ENCODE measurements at places on chromosomes 5 and 9.
A peak's percentile ranks its signal among the peaks of the same experiment; 100 is the strongest.

- no peak for DNase-seq
Observed at GRCh38 chr9:81636255-81636599, 53.1 kb downstream of the TLE1 start.

DNA sequence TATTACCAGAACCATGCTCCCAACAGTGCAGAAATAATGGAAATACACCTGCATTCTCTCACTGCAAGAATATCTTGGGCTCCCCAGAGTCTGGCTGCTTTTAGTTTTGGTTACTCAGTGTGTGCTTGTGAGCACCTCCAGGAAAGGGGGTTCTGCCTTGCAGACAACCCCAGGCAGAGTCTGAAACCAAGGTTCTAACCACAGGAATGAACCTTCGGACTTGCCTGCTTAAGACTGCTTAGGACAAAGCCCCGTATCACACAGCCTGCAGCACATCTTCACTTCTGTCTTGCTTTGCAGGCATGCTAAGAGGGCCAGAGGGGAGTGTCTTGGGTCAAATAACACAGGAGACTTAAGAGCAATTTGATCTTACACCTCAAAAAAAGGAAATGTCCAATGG, 94.8 kb upstream of the SPATA31C2 start:
- no peak for DNase-seq

GRCh38 chr5:43638546-43638945, 35.6 kb downstream of the NNT start:
- no peak for DNase-seq

- no peak for DNase-seq
Observed at GRCh38 chr5:138953387-138954256, 78.5 kb upstream of the LRRTM2 start.

GRCh38 chr5:122415030-122415800, 103.2 kb downstream of the SNCAIP start:
- DNase-seq: no peak

GRCh38 chr9:79667817-79668436, 96.2 kb downstream of the TLE4 start:
- DNase-seq: no peak

DNA sequence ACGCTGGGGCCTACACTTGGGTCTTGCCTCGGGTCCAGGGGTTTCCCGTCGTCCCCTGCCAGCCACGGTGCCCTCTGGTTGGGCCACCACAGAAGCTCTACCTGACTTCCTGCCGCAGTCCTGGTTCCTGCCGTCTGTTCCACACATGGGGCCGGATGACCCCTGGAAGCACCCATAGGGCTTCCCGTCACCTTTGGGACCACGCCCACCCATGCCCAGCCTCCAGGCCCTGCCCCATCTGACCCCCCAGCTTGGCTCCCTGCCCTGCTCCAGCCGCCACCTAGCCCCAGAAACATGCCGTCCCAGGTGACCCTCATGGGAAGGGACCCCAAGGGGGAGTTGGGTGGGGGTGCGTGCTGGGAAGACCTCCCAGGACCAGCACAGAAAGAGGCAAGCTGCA, 13.7 kb downstream of the MRPL36 start:
- DNase-seq: no peak

GRCh38 chr9:89432986-89433530, 64.9 kb downstream of the SEMA4D start:
- DNase-seq: no peak

DNA sequence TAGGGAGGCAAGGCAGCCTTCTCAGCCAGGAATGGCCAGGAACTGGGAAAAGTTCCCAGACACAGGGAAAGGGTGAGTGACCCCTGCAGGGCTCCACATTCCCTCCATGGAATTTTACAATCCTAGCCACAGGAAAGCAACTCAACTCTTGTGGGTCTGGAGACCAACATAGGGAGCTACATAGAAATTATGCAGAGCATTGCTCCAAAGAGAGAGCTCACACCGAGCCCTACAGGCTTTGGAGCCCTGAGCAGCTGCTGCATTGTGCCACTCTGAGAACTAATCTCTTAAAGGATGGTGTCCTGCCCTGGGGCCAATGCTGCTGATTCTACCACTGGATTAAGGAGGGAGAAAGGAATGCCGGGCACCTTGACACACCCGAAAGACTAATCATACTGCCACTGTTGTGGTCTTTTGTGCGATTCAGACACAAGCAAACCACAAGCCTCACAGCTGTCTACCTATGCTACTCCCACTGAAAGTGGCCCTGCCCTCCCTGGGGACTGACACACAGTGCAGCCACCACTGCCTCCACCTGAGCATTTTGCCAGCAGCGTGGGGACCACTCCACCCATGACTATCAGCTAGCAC, 1089.8 kb upstream of the NUDT12 start:
- DNase-seq: no peak

DNA sequence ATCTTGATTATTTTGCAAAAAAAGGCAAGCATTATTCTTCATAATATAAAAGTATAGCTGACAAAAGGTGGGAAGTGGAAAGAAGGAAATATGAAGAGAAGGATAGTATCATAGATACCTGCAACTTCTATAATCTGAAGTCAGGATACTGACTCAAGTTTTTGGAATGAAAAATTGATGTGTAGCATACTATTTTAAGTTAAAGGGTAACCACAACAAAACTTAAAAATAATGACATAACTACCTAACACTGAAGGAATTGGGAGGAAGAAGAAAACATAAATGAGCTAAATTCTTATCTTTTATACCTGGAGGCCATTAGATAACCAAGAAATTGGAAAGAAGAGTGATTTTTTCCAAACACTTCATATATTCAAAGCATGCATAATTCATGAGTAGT, 51.8 kb upstream of the TLE1 start:
- DNase-seq: no peak

- DNase-seq: no peak
Observed at GRCh38 chr9:130942679-130943078, 3.6 kb upstream of the FIBCD1 start.

DNA sequence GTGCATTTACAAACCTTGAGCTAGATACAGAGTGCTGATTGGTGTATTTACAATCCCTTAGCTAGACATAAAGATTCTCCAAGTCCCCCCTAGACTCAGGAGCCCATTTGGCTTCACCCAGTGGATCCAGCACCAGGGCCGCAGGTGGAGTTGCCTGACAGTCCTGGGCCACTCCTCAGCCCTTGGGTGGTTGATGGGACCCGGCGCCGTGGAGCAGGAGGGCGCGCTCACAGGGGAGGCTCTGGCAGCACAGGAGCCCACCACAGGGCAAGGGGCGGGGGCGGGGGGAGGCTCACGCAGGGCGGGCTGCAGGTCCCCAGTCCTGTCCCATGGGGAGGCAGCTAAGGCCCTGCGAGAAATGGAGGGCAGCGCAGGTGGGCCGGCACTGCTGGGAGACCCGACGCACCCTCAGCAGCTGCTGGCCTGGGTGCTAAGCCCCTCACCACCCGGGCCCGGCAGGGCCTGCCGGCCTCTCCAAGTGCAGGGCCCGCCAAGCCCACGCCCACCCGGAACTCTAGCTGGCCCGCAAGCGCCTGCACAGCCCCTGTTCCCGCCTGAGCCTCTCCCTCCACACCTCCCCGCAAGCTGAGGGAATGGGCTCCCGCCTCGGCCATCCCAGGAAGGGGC, 613.5 kb downstream of the TLE4 start:
- DNase-seq: no peak

- DNase-seq: no peak
Observed at GRCh38 chr9:71743217-71743705, 25.1 kb downstream of the CEMIP2 start.

- no peak for DNase-seq
Observed at GRCh38 chr5:159547466-159548195, 217.3 kb upstream of the IL12B start.

- no peak for DNase-seq
Observed at GRCh38 chr5:172837640-172838039, 3.6 kb downstream of the ERGIC1 start.

GRCh38 chr9:108703429-108703828, 152.4 kb downstream of the ACTL7B start:
- no peak for DNase-seq

- DNase-seq: peak; percentile 46
Observed at GRCh38 chr9:35258660-35259474, 97.1 kb downstream of the UNC13B start.

GRCh38 chr5:142982821-142983200, 212.6 kb downstream of the ARHGAP26 start:
- DNase-seq: no peak

DNA sequence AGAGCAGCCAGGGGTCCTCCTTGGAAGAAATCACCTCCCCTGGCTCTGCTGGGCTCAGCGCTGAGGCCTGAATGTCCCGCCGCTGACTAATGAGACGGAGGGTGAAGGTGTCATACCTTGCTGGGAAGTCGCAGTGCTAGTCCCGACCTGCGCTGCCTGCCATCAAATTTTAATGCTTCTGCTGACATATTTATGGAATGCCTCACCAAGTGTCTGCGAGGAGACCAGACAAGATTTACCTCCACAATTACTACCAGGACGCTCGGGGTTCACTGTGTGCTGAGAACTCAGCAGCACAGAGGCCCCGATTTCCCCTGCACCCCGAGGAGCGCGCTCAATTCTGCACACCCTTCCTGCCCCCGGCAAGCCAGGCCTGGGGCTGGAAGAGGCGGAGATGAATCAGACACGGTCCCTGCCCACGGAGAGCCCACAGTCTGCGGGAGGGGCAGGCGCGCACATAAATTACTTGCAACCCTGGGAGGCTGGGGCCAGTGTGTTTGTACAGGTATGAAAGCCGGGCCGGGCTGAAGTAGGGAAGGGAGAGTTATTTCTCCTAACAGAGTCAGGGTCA, 175.2 kb downstream of the PAX5 start:
- DNase-seq: no peak

- DNase-seq: no peak
Observed at GRCh38 chr5:113061846-113062780, 85.5 kb downstream of the DCP2 start.

- no peak for DNase-seq
Observed at GRCh38 chr9:91039125-91039834, 237.7 kb downstream of the SYK start.

GRCh38 chr9:88076286-88077070, 61.8 kb downstream of the SPATA31C2 start:
- DNase-seq: peak; percentile 30

- peak; percentile 10 for DNase-seq
Observed at GRCh38 chr5:55096861-55097260, 5.6 kb upstream of the GZMA start.

DNA sequence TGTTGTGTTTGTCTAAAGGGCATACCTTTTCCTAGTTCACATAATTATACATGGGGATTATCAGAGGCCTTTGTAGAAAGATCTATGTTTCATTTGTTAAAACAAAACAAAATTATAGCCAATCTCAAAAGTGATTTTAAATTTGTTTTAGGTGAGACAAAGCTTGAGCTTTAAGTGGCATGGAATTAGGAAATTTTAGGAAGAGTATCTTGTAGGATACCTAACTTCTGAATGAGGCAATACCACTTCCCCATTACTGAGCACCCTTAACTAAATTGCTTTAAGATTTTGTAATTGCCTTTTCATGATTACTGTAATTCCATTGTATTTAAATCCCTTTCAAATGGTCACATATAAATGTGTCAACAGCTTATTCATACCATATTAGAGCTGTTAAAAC, 775.6 kb downstream of the NR2F1-AS1 start:
- DNase-seq: no peak

- DNase-seq: no peak
Observed at GRCh38 chr9:117703537-117703936, 666 bp upstream of the TLR4 start.

DNA sequence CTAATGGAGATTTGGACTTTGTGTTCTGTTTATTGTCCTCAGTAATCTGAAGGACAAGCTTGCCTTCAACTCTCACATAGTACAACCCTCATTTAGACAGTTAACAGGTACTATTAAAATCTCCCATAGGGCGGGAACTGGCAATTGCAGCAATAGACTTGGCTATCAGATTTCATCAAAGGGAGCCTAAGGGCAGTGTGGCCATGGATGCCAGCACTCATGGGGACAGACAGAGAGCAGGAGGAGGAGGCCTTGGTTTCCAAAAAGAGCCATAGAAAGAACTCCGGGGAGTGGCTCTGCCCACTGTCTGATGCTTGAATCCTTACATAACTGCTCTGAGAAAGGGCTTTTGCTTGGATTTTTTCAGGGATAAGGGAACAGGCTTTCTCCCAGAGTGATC, 6.8 kb downstream of the SLC36A1 start:
- DNase-seq: no peak

DNA sequence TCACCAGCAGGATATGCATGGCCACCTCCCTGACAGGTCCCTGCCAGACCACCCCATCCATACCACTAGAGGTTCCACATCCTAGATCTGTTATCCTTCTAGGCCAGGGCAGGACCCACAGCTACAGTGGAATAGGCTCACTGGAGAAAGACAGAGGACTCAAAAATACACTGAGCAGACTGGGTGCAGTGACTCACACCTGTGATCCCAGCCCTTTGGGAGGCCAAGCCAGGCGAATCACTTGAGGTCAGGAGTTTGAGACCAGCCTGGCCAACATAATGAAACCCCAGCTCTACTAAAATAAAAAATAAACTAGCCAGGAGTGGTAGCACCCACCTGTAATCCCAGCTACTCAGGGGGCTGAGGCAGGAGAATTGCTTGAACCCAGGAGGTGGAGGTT, 56.5 kb upstream of the TESK1 start:
- no peak for DNase-seq

Data from stimulated activated CD4-positive, alpha-beta T cell treated with anti-CD3 and anti-CD28 coated beads, Interleukin-4, amount 100 ng/mL, for 24 hours (primary cell).